ENCODE measurements at places on chromosomes 3 and 15.

DNA sequence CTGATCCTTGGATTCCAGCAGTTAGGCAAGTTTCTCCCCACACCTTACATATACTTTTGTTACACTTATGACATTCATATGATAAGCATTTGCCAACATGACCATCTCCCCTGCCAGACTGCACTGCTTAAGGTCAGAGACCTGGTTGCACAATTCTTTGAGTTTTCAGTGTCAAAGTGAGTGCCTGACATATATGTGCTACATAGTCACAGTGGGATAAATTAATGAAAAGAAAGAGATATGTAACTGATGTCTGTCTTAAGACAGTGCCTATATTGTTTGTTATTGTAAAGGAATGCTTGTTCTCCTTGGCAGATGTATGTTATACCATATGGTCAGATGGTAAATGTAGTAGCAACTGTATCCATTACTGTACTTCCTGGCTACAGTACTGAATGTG, 3.5 kb upstream of the DCUN1D1 start:
- no peak for DNase-seq

GRCh38 chr15:85580879-85581278, 200.5 kb downstream of the AKAP13 start:
- peak; percentile 69 for DNase-seq

DNA sequence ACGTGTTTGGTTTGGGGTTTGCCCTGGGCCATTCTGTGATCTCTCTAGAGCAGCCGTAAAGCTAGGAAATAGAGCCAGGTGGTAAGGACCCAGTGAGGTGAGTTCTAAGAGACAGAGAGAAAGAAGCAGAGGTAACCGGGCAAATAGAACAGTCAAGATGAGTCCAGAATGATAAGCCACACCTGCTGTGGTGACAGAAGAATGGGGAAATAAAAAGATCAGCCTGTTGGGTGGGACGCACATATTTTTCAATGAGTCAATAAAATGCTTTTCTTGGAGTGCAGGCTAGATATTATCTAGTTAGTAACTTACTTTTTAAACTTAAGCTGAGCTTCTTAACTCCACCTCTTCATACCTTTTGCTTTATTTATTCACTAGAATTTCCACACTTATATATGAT, 135.0 kb downstream of the NFKBIZ start:
- no peak for DNase-seq

- no peak for DNase-seq
These were observed 232.6 kb downstream of the OPA1 start for GRCh38 chr3:193825617-193826016.

DNA sequence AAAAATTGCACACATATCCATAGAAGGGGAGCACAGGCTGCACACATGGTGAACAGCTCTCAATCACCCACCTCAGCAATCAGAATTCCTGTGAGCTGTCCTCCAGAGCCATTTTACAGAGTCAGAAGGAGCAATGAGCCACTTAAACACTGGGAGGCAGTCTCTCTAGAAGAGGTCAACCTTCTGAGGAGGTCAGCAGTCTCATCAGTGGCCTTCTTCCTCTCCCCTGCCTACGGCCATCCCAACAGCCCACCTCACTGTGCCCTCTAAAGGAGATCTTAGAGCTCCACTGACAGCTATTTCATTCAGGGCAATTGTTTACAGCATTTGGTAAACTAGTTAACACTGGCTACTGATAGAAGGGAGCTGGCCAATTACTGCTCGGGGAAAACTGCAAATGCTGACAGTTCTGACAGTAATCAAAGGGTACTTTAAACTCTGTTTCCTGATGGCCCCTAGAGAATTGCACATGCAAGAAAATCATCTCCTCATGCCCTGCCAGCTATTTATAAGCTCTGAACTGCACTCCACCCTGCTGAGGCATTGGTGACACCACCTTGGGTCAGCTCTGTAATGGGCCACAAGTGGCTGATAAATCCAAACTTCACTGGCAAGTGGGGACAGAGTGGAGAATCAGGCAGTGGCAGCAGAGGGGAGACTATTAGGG, 42.1 kb upstream of the TSPAN3 start:
- DNase-seq: no peak

- DNase-seq: no peak
These were observed 14.9 kb downstream of the SMAD3 start for GRCh38 chr15:67080118-67080899.

DNA sequence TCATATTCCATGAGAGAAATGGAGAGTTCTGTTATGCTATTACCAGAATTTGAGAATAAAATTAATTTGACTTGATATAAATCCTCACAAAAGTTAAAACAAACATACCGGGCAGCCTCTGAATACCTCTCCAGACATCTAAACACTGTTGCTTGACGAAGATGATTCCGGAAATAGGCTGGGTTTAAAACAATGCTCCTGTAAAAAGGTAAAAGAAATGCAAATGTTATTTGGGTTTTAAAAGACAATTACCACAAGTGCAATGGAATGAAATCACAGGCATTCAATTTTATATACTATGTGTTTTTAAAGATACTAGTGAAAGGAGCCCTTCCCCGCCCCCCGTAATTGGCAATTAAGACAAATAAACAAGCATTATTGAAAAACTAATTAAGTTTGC, 121.7 kb downstream of the SPATA16 start:
- no peak for DNase-seq

GRCh38 chr15:91517491-91518200, 335.9 kb upstream of the SLCO3A1 start:
- no peak for DNase-seq

GRCh38 chr3:19384868-19385267, 236.6 kb downstream of the KCNH8 start:
- DNase-seq: peak; percentile 14

GRCh38 chr3:168216851-168217250, 121.1 kb upstream of the GOLIM4 start:
- no peak for DNase-seq

- no peak for DNase-seq
These were observed 70.5 kb upstream of the FOXB1 start for GRCh38 chr15:59933607-59934006.

DNA sequence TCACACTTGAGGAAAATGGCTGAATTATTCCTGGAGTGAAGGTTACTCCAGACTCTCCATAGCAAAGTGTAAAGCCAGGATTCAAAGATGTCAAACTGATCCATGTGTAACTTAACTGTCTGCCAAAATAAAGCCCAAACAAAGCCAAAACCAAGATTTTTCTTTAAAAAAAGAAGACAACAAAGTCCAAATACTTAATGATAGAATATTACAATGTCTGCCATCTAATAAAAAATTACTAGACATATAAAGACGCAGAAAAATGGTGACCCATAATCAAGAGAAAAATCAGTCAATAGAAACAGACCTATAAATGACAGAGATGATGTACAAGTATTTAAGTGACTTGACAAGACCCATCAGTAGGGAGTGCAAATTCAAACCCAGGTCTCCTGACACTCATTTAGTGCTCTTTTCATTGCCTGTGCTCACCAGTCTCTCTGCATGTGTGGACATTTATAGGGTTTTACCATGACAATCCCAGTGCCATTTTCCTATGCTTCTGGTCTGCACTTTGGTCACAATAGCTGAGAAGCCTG, 85.1 kb upstream of the HES1 start:
- no peak for DNase-seq

GRCh38 chr3:48268381-48268935, 27.6 kb downstream of the ZNF589 start:
- no peak for DNase-seq

GRCh38 chr3:137304313-137305056, 346.7 kb downstream of the IL20RB start:
- peak; percentile 11 for DNase-seq

- DNase-seq: no peak
These were observed 16.1 kb upstream of the GCSAM start for GRCh38 chr3:112149136-112149535.

DNA sequence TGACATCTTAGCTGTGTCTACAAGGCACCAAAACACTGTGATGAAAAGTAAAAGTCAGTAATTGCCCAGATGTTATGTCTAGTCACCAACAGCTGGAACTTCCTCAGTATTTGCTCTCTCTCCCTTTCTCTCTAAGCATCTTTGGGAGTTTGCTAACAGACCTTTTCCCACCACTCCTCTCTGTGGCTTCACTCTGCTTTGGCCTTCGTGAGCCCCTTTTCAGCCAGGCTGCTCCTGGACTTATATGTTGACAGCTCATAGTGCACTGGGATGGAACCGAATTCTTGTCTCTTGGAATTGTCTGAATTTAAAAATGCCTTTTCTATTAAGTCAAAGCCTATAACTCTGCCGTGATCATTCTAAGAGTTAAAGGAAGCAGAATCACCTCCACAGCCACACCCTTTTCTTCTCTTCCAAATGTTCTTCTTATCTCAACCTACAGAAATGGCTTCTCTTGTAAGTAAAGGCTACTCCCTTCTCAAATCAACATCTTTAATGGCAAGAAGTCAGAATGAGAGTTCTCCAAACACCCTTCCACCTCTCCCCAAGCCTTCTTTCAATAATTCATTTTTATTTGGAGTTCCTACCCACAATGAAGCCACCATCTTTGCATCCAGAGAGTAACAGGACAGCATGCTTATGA, 17.2 kb upstream of the FOXP1 start:
- DNase-seq: no peak

DNA sequence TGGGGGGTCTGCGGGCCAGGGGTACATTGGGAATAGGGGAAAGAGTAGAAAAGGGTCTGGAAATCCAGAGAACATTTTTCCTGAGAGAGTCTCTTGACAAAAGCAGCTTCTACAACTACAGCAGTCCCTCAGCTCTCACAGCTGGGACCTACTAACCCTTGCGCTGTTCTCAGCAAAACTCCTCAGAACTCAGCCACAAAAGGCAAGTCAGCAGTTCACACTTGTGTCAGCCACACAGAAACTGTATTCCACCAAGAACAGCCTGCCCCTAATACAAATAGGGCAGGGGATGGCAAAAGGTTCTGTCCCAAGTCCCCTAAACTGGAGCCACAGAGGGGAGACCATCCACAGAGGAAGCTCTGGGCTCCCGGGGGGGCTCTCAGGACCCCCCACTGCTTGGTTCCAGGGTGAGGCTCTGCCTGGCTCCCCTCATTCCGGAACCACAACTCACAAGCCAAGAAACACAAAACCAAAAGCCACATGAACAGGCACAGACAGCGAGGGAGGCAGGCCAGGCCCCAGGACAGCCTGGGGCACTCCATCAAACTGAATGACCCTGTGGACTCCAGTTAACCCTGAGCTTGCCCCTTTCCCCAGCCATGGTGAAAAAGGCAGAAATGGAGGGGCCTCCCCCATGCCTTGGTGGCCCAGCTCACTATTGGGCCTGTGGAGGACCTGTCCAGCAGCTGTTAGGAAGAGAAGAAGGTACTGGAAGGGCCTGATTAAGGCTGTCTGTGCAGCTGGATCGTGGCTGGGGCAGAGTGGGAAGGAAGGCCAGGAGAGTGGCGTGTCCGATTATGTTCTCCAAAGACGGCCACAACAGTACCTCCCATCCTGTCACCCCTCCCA, 162.0 kb downstream of the CHSY1 start:
- DNase-seq: no peak

GRCh38 chr3:24145481-24145880, 200.4 kb downstream of the NR1D2 start:
- DNase-seq: no peak

DNA sequence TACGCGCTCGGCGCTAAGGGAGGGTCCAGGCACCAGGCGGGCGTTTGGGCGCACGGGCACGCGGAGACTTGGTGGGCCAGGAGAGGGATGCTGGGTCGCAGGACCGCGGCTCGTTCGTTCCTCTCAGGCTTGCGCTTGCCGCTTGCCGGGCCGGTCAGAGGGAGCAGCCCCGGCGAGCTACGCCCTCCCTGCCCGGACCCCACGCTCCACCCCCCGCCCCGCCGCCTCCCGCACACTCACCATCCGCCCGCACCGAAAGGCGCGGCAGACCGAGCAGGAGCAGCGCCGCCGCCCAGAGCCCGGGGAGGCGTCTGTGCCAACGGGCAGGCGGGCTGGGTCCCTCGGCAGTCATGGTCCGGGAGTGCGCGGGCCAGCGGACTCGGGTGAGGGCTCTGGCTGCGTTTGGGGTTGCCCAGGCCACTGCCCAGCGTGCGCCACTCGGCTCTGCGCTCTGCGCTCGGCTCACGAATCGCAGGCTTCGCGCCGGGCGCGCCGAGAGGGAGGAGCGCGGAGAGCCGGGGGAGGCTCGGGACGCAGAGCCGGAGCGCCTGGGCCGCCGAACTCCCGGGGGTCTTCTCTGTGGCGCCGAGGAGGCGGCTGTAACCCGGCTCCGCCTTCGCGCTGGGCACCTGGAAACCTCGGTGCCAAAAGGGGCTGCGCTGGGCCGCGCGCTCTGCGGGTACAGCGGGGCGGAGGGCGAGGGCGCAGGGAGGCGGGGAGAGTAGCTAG, at the start of gene SUSD5:
Gene SUSD5 (minus strand): TSS at position 365 of the 729 bp plus-strand sequence. CDS start 13 bp downstream, at position 352.
- DNase-seq: peak; percentile 15

- DNase-seq: no peak
These were observed 394.5 kb downstream of the MECOM start for GRCh38 chr3:169269005-169269404.

GRCh38 chr3:10552631-10552943, 47.2 kb upstream of the ATP2B2 start:
- no peak for DNase-seq

- DNase-seq: no peak
These were observed 109.7 kb upstream of the GALNT15 start for GRCh38 chr3:16064642-16065414.

- no peak for DNase-seq
These were observed 27.1 kb upstream of the GABRG3 start for GRCh38 chr15:26943866-26944265.

DNA sequence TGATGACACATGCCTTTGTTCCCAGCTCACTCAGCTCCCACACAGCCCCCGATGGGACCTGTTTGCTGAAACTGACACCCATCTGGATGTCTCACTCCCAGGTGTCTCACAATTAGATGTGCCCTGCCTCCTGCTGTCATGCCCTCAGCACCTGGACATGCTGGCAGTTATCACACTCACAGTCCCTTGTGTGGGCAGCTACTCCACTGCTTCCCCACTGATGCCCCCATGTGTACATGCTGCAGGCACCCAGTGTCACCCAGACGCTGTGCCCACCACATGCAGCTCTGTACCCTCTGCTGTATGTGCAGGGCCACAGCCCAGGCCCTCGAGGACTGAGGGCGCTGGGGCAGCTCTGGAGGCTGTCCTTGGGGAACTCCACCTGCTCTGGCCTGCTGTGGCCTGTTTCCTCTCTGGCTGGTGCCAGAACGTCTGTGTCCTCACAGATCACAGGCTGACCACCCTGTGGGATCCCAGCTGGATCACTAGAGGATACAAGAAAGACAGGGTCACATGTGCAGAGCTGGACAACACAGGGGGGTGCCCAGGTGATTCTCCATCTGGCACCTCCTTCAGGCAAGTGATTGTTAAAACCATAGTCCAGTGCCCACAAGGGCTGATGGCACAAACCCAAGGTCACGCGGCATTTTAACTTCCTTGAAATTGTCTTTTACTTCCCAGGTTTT, 14.0 kb downstream of the C3orf22 start:
- no peak for DNase-seq

GRCh38 chr3:194084284-194084683, 51.7 kb upstream of the HES1 start:
- DNase-seq: peak; percentile 66

DNA sequence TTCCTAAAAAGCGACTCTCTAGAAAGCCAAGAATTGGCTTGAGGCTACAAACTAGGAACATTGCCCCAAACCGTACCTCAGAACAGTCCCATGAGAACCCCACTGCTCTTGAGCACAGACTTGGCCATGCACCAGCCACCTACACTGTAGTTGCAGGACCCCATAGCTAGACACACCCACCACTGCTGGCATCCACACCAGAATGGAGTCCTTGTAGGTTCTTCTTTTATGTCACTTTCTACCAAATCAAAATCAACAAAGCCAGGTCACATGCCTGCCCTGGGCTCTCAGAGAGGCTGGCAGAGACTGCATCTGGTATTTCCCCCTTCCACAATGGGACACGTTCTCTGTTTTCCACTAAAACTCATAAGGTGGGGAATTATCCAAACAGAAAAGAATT, 290.5 kb downstream of the SHOX2 start:
- no peak for DNase-seq

GRCh38 chr3:170641510-170642236, 55.8 kb upstream of the SLC7A14 start:
- no peak for DNase-seq
